OCI-M1 (cell line): ENCODE measurements at places on chromosomes 16 and 17.

- no peak for DNase-seq
Observed at GRCh38 chr16:72025404-72026114, 17.0 kb downstream of the DHODH start.

DNA sequence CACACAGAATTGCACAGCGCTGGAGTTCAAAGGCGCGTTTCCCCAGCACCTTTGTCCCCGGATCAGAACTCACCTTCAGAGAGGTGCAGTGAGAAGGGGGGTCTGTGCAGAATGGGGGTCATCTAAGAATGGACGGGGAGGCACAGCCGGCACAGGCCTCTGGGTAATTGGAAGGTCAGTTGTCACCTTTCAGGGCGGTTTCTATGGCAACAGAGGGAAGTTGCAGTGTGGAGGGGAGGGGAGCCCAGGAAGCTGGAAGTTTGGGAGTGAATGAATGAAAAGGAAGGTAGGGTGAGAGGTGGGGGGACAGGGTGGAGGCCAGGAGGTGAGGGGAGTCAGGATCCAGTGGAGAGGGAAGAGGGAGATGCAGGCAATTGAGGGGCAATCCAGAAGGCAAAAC is 12.4 kb upstream of the KCNG4 start:
- DNase-seq: no peak

GRCh38 chr17:62970610-62971009 is 4.6 kb downstream of the TANC2 start:
- no peak for DNase-seq

GRCh38 chr17:30068465-30068864 is 48.2 kb upstream of the NSRP1 start:
- no peak for DNase-seq

GRCh38 chr17:80790021-80790765 is 201.4 kb upstream of the CHMP6 start:
- DNase-seq: no peak

- no peak for DNase-seq
Observed at GRCh38 chr16:52383640-52384292, 163.2 kb downstream of the TOX3 start.

DNA sequence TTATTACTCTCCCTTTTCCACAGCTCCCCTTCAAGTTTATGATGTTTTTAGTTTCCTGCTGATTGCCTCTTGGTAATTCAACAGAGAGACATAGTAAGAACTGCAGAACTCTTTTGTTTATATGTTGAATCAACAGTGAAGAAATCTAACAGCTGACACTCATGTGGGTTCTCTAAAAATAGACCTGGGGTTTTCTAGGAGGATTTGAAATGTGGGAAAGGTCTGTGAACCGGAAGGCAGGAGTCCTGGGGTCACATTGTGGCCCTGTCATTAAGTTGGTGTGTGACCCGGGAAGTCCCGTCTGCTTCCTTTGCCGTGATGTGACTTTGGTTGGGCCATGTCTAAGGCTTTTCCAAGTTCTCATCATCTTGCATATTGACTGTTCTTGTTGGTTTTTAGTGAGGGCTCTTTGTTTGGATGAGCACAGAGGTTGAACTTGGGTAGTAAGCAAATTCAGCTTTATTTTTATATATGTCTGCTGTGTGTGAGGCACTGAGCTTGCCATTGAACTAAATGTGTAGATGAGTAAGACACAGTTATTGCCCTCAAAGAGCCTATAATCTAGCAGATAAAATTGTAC is 48.5 kb upstream of the HS3ST3A1 start:
- DNase-seq: no peak

DNA sequence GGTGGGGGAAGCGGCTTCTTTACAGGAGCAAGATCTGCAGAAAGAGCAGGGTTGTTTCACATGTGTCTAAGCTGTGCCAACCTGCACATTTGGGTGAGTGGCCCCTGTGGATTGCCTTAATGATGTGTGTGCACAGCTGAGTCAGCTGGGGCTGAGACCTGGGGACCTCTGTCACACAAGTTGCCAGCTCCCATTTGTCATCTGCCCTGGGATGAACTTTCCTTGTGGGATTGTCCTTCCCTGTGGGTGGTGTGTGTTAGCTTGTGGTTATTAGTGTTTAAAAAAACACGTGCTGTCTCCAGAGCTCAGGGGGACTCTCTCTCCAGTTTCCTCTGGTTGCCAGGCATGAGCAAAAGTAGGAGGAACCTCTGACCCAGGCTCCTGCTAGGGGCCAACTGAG is 400.5 kb upstream of the CCL2 start:
- no peak for DNase-seq

DNA sequence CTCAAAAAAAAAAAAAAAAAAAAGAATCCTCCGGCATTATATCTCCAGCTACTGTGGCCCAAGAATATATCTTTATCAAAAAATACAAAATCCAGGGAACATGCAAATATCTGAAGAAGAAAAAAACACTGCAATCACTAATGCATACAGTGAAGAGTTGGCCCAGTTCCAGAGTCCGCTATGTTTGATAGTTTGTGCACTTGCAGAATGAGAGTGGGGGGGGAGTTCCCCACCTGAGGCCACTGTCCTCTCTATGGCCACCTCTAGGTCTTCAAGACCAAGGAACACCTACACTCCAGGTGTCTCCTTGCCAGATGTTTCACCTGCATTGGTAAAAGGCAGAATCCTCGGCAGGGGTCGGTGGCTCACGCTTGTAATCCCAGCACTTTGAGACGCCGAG is 4.0 kb downstream of the ZNF785 start:
- DNase-seq: no peak

- peak; percentile 1 for DNase-seq
Observed at GRCh38 chr16:86664522-86665318, 86.4 kb downstream of the FOXL1 start.

- DNase-seq: no peak
Observed at GRCh38 chr16:9191274-9191850, 99.9 kb downstream of the HAPSTR1 start.

GRCh38 chr16:21260870-21261791 is 17.0 kb downstream of the CRYM start:
- peak; percentile 91 for DNase-seq

GRCh38 chr16:89489898-89490438 is 393 bp downstream of the ANKRD11 start:
- DNase-seq: no peak

DNA sequence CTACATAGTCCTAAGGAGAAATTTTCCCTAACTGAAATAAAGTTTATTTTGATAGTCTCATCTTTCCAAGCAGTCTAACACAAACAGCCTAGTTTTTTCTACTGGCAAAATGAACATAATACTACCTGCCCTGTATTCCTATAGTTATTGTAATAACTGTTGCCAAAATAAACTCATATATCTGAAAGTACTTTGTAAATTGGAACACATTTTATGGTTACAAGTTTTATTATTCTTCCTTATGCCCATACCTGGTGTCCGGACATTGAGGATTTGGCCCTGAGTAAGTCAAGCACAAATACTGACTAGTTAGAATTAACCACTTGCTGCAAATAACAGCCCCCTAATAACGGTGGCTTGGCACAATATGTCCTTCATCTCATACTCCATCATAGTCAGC is 120.4 kb upstream of the TOM1L1 start:
- no peak for DNase-seq

GRCh38 chr16:88778271-88778525 is 6.8 kb downstream of the PIEZO1 start:
- no peak for DNase-seq

- DNase-seq: no peak
Observed at GRCh38 chr17:31371511-31372097, 19.9 kb upstream of the RAB11FIP4 start.

DNA sequence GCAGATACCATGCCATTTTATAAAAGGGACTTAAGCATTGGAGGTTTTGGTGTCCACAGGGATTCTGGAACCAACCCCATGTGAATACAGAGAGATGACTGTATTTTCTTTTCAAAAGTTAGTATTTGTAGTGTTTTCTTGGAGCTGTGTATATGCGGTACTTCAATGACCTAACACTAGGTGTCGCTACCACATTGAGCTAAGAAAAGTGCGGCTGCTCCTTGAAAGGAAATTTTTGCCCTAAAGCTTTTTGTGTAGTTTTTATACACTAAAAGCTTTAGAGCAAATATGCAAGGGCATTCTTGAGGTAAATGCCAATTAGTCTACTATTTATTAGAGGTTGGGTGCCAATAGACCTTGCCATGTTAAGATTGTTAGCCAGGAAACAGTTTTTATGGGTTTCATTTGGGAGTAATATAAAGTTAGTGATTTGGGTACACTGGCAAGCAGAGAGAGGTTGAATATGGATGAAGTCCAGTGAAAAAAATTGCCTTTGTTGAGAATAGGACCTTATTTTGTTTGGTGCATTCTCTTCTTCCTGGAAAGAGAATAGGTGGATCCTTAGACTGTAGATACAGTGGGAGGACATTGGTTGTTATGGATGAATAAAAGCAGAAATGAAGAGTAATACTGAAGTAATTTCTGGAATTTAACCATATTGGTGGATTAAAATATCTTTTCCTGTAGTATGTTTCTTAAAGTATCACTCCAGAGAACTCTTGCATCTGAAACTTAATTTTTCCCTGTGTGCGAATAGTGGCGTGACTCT is 43.3 kb downstream of the BCAS3 start:
- DNase-seq: peak; percentile 80

DNA sequence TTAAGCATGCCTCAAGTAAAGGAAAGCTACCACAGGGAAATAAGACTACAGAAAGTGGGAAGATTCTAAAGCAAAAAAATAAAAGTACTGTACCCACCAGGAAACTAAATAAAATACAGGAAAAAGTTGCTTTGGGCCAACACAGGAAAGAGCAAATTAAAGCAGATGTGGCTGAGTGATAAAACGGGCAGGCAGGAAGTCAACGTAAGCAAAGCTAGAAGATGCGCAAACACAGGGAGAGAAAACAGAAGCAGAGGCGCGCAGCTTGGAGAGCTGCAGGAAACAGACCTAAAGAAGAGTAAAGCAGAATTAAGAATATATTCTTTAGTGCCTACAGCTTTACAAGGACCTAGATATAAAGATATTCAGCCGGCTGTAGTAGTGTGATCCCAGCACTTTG is 21.7 kb downstream of the USP36 start:
- no peak for DNase-seq

GRCh38 chr17:37848690-37849616 is 75.3 kb upstream of the TBC1D3K start:
- DNase-seq: peak; percentile 57

DNA sequence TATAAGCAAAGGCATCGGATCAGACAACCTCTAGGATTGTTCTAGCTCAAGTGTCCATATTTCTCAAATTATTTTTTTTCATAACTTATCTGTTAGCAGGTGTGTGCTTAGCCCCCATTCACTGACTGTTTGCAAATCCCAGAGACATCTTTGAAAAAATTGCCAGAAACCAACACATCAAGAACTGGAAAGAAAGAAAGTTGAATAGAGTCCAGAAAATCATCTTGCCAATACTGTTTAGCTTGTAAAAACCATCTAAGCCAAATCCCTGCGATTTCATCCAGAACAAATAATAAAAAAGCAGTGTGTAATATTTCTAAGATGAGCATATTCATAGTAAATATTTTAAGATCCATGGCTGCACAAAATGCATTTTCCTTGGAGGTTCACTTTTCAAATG is 64.5 kb downstream of the WSCD1 start:
- no peak for DNase-seq

- DNase-seq: no peak
Observed at GRCh38 chr16:87569601-87570571, 32.4 kb upstream of the JPH3 start.

DNA sequence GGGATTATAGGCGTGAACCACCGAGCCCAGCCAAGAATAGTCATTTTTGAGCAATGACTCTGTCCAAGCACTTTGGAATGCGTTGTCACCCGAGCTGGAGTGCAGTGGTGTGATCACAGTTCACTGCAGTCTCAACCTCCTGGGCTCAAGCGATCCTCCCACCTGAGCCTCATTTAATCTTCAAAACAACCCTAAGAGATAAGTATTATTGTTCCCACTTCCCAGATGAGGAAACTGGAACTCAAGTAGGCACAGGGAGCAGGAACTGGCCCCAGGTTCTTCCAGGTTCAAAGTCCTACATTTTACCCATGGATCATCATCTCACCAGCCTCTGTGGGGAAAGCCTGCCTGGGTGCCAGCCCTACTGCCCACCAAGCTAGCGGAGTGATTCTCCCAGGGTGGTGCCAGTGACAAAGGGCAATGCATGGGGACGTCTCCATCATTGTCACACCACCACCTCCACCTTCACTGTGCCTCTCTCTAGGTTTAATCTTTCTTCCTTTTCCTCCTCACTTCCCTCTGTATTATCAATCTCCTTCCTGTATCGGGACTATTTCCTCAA is 11.3 kb upstream of the RNF157 start:
- no peak for DNase-seq

DNA sequence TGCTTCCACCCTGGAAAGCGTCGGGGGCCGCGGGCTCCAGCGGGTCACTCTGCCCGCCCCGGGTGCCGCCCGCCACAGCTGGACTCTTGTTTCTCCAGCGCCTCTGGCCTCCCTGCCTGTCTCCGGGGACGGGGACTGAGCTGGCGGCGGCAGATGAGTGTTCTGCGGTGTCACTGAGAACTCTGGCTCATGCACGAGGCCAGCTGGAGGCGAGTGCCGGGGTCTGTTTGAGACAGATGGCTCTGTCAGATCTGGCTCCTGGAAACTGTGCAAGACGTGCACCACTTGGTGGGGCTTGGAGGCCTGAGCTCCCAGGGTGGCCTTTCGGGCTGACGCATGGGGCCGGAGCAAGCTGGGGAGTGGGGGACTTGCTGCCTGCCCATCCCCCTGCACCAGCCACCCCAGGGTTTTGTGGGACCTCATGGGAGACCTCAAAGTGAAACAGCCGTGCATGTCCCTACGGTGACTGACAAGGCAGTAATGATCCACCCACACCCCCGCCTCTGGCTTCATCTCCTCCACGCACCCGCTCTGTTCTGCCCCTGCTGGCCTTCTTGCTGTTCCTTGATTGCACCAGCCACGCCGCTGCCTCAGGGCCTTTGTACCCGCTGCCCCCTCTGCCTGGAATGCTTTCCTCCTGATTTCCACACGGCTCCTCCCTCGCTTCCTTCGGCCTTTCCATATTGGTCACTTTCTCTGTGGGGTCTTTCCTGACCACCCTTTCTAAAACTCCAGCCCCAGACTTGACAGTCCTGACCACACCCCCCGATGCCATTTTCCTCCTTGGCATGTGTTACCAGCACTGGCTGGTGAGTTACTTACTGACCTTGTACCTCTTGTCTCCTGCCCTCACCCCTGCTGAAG is 174.9 kb upstream of the CIBAR2 start:
- no peak for DNase-seq

- no peak for DNase-seq
Observed at GRCh38 chr17:64413513-64413912, 22.9 kb upstream of the PECAM1 start.

DNA sequence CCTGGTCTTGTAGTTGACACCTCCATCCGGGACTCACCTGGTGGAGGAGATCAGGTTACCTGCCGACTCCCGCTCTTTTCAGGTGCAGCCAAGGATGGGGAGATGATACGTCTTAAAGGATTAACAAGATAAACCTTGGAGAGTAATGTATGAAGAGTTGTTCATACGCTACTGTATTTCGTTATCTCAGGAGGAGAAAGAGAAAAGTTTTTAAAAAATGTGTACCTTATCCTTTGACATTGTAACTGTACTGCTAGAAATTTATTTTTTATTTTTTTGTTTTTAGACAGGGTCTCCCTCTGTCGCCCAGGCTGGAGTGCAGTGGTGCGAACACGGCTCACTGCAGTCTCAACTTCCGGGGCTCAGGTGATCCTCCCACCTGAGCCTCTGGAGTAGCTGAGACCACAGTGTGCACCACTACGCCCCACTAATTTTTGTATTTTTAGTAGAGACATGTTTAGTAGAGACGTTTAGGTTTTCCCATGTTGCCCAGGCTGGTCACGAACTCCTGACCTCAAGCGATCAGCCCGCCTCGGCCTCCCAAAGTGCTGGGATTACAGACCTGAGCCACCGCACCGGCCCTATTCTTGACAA is 764 bp upstream of the SMURF2 start:
- DNase-seq: no peak
